ENCODE measurements at places on chromosomes 4 and X.

- DNase-seq: no peak
These were observed 317.7 kb downstream of the CCSER1 start for GRCh38 chr4:90444904-90445303.

DNA sequence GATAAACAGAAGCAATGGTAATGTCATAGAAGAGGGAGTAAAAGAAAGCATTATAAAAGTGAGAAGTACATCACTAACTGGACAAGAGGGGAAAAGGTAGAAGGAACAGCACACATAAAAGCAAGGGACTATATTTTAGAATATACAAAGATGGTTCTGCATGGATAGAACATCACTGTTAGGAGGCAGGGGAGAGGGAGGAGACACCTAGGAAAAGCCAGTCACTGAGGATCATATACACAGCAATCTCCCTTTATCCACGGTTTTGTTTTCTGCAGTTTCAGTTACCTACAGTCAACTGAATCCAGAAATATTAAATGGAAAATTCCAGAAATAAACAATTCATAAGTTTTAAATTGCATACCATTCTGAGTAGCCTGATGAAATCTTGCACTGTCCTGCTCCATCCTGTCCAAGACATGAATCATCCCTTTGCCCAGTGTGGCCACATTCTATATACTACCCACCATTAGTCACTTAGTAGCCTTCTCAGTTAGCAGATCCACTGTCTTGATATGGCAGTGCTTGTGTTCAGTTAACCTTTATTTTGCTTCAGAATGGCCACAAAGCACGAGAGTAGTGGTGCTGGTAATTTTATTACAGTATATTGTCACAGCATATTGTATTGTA, 74.2 kb downstream of the PPA2 start:
- no peak for DNase-seq

DNA sequence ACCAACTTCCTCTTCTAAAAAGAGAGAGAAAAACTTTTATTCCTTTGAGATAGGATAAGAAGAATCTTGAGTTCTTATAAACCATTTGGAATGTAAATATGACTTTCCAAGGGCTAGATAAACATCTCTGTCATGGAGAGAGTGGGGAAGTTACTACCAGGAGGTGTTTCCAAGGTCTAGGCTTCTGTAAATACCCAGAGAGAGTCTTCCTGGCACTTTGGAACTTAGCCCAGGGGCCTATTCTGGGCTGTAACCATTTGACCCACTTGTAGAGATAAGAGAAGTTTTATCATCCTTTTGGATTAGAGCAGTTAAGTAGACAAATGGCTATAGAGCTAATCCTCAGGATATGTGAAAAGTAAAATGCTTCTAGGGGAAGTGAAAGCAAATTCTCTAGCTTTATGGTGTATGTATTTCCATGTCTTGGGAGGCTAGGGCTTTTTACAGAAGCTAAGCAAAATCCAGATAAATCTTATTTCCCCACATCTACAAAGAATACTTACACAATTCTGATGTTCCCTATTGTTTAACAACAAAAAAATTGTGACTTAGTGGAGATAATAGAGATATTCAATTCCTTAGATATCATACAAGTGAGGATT, 51.1 kb downstream of the MCUB start:
- no peak for DNase-seq

- DNase-seq: peak; percentile 59
These were observed 153.9 kb downstream of the KDR start for GRCh38 chr4:54971474-54971950.

DNA sequence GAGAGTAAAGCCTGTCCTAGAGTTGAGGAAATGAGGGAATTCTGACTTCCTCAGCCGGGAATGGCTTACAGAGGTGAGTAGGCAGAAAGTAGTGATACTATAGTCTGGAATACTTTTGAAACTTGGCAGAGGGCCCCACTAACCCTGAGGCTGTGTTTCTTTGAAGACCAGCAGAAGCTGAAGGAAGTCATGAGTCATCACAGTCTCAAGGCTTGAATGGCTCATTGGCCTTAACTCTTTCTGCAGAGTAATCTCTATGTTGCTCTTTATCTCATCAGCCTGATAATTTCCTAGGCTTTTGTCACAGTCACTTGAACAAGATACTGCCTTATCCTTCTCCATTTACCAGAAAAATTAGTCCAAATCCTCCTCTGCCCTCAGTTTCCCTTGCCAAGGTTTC, 80.8 kb downstream of the ANKRD50 start:
- DNase-seq: peak; percentile 15

- DNase-seq: no peak
These were observed 6.4 kb downstream of the ADRA2C start for GRCh38 chr4:3772632-3773031.

DNA sequence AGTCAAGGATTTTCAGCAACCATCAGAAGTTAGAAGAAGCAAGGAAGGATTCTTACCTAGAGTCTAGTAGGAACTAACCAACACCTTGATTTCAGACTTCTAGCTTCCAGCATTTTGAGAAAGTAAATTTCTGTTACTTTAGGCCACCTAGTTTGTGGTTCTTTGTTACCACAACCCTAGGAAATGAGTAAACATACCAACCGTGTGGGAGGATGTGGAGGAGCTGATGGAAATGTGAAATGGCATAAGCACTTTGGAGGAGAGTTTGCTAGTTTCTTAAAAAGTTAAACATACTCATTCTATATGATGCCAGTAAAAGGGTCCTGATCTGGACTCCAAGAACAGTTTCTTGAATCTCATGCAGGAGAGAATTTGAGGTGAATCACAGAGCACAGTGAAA, 679.4 kb downstream of the PDHA2 start:
- no peak for DNase-seq

- DNase-seq: no peak
These were observed 237.5 kb upstream of the CTSO start for GRCh38 chr4:156191044-156191781.

DNA sequence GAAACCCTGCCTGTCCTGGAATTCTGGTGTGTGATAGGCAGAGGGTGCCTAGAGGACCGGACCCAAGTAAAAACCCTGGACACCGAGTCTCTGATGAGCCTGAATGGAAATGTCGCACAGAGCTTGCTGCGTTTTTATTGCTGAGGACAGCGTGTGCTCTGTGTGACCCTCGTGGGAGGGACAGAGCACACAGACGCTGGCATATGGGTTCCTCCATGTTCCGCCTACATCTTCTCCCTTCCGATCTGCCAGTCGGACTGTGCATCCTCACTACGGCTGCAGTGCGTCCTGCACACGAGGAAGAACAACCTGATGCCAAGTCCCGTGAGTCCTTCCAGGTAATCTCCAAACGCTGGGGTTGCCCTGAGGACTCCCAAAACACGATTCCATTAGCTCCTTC, 68.3 kb downstream of the AFAP1 start:
- no peak for DNase-seq

DNA sequence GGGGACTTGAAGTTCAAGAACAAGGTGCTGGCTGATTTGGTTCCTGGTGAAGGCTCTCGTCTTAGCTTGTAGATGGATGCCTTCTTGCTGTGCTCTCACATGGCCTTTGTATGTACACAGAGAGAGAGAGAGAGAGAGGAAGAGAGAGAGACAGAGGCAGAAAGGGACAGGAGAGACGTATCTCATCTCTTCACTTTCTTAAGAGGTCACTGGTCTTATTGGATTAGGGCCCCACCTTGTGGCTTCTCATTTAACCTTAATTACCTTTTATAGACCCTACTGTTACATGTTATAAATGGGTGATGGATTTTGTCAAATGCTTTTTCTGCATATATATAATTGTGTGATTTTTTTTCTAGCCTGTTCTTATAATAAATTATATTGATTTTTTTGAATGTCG, 1444.2 kb downstream of the ADGRL3 start:
- no peak for DNase-seq

GRCh38 chr4:3074846-3075651, 568 bp downstream of the HTT start:
- peak; percentile 67 for DNase-seq

DNA sequence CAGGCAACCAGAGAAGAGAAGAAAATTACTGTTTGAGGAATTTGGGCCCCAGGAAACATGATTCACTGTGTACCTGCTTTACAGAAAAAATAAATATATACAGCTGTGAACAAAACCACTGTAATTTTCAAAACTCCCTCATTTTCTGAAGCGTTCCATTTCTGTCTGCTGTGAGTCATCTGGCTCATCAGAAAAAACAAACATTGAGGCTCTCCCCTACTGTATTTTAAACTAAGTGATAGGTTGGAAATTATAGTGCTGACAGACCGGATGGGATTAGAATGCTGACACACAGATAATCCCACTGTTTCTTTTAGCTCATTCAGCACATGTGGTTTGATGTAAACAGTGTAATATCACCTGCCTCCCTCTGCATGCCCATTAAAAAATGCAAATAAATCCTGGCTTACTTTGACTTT, 847.0 kb downstream of the TRIML1 start:
- no peak for DNase-seq

- no peak for DNase-seq
These were observed 146.8 kb downstream of the RPA4 start for GRCh38 chrX:97030463-97030862.

- DNase-seq: peak; percentile 5
These were observed 7.8 kb downstream of the YTHDC1 start for GRCh38 chr4:68342134-68342533.
